ENCODE measurements at places on chromosomes 7 and 10.

DNA sequence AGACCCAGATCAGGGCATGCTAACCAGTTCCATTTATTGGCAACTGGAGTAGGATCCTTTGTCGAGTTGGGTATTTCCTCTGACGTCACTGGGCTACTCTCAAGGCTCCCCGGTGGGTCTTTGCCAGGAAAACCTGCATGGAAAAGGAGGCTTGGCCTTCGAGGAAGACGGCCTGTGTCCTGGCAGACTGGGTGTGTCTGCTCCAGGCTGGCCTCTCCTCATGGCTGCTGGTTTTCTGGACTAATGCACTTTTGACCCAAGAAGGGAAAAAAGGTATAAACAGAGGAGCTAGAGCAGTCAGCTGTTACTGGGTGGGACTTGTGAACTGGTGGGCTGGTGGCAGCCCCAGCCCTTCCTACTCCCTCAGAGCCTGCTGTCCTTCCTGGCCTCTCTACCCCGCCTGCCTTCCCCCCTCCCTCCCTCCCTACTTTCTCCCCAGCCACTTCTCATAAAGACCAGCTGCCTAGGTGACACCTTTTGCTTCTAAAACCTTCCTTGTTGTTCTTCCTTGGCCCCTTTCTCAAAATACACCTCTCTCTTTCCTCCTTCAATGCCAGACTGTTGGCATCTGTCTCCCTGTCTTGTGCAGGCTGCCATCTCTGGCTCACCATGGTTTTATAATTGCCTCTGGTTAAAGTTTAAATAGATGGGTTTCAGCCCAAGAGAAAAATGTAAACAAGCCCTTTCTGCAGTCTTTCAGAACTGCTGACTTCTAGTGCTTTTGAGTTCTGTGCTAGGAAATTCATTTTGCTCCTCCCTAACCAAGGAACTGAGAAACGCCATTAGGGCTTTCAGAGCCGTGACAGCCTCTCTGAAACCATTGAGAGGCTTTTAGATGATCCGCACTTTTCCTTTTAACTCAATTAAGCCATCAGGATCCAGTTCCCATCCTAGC, 101.8 kb upstream of the MKLN1 start:
- no peak for DNase-seq

DNA sequence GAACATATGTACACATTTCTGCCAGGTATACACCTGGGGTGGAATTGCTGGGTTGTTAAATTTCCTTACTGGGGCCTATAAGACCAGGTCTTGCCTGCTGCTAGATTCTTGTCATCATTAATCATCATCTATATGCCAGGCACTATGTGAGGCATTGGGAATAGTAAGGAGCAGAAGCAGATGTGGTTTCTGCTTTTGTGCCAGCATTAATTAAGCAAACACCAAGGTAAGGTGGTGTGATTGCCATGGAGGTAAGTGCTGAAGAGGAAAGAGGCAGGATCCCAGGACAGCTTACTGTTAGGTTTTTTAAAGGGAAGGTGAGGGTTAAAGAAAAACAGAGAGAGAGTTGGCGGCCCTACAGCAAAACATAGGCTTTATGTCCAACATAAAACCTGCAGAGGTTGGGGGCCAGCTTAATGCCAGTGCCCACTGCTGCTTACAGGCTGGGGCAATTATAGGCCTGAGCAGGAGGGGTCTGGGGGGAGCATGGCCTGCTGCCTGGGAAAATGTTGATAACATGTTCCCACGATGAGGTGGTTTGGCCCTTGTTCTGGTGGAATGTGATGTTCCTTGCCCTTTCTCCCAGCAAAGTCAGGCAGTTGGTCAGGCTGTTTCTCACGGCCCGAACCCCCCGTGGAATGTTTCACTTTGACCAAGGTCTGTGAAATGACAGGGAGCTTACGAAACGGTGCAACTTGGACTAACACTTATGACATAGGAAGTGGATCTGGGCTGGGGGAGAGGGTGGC, 93.9 kb downstream of the RBM20 start:
- DNase-seq = no peak

GRCh38 chr10:71368643-71369042, 28.1 kb upstream of the CDH23 start:
- no peak for DNase-seq

- no peak for DNase-seq
Observed at GRCh38 chr7:8443576-8444467, 10.4 kb downstream of the NXPH1 start.

GRCh38 chr7:104550362-104550761, 222.0 kb downstream of the LHFPL3 start:
- no peak for DNase-seq

- DNase-seq = peak; percentile 23
Observed at GRCh38 chr7:128030654-128031611, at the start of gene LRRC4. LRRC4 (minus strand) TSS chr7:128031437; CDS start chr7:128030640, 797 bp downstream.

DNA sequence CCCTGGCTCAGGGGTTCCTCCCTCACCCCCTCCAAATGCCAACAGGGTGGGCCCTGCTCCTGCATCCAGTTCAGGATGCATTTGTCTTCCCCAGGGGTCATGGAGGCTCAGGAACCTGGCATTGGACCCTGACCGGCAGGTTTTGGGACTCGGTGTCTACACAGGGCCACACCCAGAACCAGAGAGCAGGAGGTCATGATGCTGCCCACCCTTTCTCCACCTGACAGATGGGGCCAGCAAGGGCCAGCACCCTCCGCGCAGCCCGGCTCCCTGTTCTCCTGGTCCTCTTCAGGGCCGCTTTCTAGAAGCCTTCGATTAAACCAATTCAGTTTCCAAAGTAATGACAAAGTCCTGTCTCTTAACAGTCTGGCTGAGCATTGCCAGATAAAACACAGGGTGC, 50.2 kb downstream of the CAMK2B start:
- DNase-seq = no peak

- DNase-seq = no peak
Observed at GRCh38 chr10:112201334-112201733, 17.8 kb upstream of the GPAM start.

- no peak for DNase-seq
Observed at GRCh38 chr7:2139004-2139699, 93.6 kb downstream of the MAD1L1 start.

DNA sequence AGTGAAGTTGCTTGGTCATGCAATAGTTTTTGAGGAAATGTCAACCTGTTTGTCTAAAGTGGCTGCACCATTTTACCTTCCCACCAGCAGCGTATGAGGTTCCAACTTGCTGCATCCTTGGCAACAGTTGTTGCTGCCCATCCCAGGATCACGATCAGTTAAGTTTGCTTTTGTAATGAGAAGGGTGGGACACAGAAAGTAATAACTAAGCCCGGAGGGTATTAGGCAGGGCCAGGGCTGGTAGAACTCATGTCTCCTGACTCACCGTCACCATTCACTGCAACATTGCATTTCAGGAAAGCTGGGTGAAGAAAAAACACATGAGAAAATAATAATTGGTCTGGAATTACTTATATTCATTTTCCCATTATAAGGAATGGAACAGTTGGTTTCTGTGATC, 25.4 kb downstream of the CELF2 start:
- DNase-seq = no peak

GRCh38 chr7:69663911-69664832, 65.9 kb downstream of the AUTS2 start:
- DNase-seq = no peak

GRCh38 chr7:143490717-143491306, 13.1 kb downstream of the TAS2R41 start:
- DNase-seq = no peak

DNA sequence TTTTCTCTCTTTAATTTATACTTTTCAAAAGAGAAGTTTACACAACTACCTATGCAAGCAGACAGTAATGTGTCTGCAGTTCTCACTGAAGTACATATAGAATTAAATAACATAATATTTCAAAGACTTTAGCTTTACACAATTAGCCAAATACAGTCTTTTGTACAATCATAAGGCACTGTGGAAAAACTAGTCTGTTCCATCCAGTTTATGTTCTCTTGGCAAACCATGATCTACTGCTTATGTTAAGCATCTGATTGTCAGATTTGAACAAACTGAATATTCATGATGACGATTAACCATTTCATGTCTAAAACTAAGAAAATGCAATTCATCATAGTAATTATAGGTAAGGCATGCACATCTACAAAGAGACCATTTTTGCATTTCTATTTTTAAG, 842 bp downstream of the SEMA3A start:
- DNase-seq = no peak

GRCh38 chr7:74356589-74357315, 67.5 kb downstream of the CLIP2 start:
- no peak for DNase-seq

DNA sequence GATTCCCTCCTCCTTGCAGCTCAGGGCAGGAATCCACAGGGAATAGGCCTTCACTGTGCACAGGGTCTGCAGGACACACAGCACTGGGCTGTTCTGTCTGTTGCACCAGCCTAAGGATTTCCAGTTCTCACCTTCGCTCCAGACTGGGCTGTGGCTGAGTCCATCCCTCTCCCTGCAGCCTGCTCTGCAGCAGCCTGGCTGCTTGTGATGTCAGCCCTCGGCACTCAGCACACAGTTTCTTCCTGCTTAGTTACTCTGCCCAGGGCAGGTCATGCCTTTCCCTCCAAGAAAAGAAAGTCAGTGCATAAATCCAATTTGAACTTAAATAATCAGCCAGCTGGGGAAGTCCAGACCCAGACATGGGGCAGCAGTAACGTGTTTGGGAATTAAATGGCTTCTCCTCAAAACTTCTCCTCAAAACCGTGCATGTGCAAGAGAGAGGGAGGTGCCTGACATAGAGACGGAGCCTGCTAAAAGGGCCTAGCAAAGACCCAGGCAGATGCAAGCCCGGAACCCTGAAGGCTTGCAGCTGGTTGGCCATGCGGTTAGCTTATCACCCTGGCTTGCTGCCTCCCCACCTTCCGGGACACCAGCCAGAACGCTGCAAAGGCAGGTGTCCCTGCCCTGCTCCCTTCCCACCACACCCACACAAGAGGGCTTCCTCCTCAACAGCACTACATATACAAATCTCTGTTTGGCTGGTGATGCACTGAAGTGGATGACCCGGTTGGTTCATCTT, 10.9 kb upstream of the GDF2 start:
- DNase-seq = no peak

- no peak for DNase-seq
Observed at GRCh38 chr7:116911801-116912200, 41.5 kb upstream of the ST7 start.
